ENCODE measurements at places on chromosomes 2 and 18.

- no peak for DNase-seq
Measured at GRCh38 chr2:196407675-196408264, 231.7 kb upstream of the CCDC150 start.

DNA sequence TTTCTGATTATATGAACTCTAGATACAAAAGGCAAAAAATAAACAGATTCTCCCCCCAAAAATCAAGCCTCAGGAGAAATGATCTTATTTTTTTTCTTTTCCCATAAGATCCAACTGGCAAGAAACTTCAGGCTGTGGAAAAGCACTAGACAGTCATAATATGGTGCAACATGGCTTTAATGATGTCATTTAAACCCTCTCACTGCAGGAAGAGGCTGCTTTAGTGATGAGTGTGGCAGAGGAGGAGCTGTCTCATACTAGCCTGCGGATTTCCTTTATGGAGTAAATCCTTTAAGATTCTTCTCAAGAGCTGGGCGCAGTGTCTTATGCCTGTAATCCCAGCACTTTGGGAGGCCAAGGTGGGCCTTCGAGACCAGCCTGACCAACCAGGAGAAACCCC lies 83.3 kb upstream of the CD28 start:
- no peak for DNase-seq

GRCh38 chr2:103293067-103293741 lies 531.4 kb downstream of the TMEM182 start:
- no peak for DNase-seq

GRCh38 chr2:175187378-175187777 lies 5.9 kb upstream of the ATP5MC3 start:
- DNase-seq = no peak

- DNase-seq = no peak
Measured at GRCh38 chr2:128411431-128411830, 92.8 kb upstream of the HS6ST1 start.

DNA sequence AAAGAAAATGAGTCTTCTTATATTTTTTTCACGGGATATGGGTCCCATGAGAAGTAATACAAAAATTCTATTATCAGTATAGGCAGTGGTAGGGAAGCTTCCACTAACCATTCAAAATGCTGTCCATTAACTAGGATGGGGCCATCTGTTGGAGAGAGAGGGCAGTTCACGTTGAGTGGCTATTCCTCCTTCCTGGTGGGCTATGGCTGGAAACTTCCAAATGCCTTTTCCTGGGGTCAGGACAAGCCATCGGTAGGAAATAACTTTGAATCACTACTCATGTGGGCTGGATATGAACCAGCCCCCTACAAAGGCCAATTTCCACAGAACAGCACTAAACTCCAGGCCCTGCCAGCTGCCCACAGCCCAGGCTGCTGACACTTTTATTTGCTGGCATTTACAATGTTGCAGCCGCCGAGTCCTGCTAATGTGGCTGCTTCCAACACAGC lies 156.1 kb upstream of the HNRNPA3 start:
- DNase-seq = no peak

GRCh38 chr2:86319700-86320580 lies 17.5 kb downstream of the REEP1 start:
- DNase-seq = no peak

DNA sequence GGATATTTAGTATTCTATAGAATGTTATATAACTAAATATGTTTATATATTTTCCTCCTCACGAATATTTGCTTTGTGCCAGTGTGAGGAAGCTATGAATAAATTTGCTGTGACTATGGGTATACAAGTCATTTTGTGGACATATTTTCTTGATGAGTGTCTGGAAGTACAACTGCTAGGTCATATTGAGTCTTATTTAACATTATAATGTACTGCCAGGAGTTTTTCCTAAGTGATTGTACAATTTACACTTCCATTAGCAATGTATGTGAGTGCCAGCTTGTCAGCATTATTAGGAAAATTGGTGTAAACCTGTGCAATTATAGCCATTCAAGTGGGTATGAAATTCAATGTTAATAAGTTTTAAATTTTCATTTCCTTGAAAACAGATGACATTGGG lies 1328.9 kb upstream of the TMEFF2 start:
- no peak for DNase-seq

DNA sequence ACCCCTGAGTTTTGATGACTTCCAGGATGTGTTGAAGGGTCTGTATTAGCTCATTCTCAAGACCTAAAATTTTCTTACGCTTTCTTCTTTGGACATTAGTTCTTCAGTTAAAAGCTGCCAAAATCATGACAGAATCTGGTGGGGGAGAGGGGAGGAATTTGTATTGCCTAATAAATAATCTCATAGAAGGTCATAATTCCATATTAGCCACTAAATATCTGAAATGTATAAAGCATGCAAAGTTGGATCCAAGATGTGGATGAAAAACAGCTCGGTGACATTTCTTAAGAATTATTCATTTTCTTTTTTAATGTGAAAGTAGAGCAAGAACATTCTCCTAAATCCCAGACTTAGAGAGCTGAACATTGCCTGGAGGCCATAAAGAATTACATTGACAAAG lies 120.1 kb downstream of the MMADHC start:
- no peak for DNase-seq

DNA sequence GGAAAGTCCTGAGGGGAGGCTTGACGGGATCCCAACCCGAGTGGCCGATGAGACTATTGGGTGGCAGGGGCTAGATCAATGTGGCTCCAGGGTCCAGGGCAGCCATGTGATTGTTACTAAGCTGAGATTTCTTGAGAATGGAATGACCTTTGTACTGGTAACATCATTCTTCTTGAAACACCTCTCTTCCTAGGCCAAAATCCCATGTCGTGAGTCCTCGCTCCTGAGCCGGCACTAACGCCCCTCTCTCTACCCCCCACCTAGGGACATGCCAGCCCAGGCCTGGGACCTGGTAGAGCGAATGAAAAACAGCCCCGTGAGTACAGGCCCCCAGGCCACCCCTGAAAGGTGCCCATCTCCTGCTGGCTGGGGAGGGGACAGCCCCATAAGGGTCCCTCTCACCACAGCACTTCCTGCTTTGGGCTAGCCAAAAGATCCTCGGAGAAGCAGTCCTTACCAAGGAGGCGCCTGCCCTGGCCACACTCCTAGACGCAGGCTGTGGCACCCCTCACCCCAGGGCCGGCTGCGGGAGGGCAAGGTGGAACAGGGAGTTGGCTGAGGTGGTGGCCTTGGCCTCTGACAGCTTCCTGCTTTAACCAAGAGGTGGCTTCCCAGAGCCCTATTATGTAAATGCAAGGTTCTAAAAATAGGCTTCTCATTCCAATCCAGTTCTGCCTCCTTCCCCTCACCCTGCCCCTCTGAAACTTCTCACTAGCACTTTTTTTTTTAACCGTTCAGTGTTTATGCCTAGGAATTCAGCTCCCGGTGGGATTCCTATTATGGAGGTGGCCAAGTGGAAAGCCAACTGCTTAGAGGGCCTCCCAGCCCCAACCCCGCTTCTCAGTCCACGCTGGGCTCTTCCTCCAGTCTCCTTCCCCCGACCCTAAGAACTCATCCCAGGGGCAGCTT lies 126.6 kb upstream of the PPP1CB start:
- peak; percentile 70 for DNase-seq

DNA sequence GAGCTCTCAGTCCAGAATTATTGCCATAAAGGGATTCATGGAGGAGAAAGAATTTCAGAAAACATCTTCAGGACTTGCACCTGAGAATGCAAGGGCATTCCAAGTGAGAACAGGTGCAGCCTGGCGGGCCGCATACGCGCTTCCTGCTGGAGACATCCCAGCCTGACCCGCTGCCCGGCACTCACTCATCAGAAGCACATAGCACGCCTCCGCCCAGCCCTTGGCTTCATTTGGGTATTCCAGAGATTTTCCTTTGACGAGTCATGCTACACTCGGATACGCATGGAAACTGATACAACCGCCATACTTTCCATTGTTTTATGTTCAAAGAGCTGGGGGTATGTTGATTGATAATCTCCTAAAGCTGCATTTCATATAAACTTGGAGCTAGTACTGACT lies 228.0 kb upstream of the ID2 start:
- no peak for DNase-seq

- no peak for DNase-seq
Measured at GRCh38 chr2:105797298-105797819, 52.6 kb downstream of the NCK2 start.

DNA sequence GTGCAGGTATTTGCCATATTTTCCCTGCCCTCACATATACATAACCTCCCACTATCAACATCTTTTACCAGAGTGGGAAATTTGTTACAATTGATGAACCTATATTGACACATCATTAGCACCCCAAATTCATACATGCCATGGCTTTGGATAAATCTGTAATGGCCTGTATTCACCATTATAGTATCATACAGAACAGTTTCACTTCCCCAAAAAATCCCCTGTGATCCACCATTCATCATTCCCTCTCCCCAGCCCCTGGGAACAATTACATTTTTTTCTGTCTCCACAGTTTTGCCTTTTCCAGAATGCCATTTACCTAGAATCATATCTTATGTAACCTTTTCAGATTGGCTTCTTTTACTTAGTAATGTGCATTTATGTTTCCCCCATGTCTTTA lies 494.5 kb downstream of the RNF144A start:
- no peak for DNase-seq

GRCh38 chr18:32174719-32175118 lies 15.1 kb upstream of the MEP1B start:
- no peak for DNase-seq

- no peak for DNase-seq
Measured at GRCh38 chr18:11850821-11851145, 430 bp upstream of the CHMP1B start.

GRCh38 chr2:188969651-188970050 lies 4.5 kb upstream of the COL3A1 start:
- no peak for DNase-seq

GRCh38 chr2:121103960-121104359 lies 181.0 kb downstream of the TFCP2L1 start:
- no peak for DNase-seq

DNA sequence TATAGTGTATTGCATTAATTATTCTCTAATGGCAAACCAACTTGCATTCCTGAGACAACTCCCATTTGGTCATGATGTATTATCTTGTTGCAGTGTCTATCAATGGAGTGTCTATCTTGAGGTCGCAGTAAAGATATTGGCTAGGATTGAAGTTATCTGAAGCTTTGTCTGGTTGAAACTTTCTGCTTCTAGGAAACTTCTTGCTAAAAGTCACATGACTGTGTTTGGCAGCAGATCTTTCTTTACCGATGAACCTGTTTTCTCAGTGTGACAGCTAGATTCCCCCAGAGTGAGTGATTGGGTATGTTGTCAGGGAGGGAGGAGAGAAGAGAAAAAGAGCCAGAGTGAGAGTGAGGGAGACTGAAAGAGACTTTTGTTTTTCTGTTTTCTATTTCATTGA lies 119.6 kb downstream of the QPCT start:
- no peak for DNase-seq

DNA sequence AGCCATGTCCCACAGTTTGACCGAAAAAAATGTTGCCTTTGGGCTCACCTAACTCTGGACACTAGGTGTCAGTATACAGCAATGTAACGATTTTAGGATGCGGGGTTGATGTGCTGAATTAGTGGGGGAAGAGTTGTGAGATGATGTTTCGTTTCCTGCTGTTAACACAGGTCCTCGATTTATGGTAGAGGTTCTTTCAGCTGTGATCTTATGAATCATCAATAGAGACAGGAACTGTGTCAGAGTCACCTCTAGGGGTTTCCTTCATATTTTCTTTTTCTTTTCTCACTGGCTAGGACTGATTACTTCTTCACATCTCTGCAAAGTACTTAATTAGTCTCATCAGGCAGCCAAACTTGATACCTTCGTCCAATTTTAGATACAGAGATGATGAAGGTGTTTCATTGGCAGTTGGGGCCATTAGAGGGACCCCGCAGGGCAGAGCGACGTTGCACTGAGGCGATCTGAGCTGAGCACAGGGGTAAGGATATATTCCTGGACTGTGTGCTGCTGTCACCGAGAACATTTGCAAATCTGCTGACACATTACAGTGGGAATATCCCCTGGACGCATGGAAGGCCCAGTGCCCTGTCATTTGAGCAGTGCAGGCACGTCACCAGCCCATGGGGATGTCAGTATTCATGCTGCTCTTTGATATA lies 10.2 kb upstream of the MMADHC start:
- peak; percentile 11 for DNase-seq

DNA sequence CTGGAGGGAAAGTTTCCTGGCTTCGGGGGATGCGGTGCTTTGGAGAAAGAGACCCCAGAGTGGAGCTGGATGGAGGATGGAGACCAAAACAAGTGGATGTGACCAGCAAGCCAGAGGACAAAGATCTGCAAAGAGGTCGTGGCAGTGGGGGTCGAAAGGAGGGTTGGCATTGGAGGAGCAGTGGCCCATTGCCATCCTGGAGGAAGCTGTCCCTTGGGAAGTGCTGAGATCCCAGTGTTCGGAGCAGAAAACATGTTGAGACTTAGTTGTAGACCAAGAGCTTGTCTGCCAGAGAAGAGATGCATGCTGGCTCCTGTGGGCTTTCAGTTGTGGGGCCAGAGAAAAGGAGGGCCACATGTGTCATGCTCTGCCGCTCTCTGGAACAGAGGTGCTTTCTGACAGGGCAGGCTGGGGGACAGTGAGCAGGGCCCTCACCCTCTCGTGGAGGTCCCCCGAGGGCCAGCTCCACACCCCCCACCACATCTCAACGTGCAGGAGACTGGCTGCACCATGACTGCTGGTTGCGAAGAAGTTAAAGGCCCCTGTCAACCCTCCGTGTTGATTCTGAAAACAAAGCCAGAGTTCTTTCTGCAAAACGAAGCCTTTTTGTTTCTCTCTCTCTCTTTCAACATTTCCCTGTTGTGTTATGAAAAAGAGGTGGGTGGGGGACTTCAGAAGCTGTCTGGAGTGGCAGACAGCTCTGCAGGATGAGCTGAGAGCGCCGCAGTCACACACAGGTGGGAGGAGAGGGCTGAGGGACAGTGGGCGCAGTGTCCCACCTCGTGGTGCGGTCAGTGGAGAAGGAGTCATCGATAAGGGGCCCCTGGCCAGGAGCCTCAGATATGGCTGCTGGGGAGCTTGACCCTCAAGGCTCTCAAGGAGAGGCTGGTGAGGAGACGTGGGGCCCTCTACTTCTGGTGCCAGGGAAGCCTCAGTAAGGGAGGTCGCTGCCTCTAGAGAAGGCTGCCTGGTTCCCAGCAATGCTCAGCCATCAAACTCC lies 77.6 kb upstream of the BCL2L11 start:
- DNase-seq = no peak

- DNase-seq = no peak
Measured at GRCh38 chr2:231197706-231198290, 633 bp upstream of the ARMC9 start.
